GM23248 (cell line): ENCODE measurements at places on chromosomes 2 and 18.
A peak's percentile ranks its signal among the peaks of the same experiment; 100 is the strongest.

DNA sequence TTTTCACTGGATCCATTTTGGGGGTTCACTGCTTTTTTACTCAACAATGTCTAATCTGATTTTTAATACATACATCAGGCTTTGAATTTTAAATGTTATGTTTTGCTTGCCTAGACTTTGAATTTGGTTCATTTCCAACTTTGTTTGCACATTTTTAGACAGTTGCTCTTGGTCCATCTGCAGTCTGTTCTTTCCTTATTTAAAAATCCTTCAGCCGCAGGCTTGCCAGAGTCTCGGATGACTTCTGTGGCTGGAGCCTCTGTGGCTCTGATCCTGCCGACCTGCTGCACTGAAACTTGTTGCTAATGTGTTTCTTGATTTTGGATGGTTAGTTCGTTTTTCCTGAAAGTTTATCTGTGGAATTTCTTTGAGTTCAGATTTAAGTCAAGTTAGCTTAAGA is 172.0 kb upstream of the ALKAL2 start:
- DNase-seq: no peak

- no peak for DNase-seq
Observed at GRCh38 chr2:180246268-180246667, 239.2 kb upstream of the CWC22 start.

- no peak for DNase-seq
Observed at GRCh38 chr2:213066443-213066743, 85.0 kb downstream of the IKZF2 start.

- no peak for DNase-seq
Observed at GRCh38 chr18:45103319-45104048, 422.8 kb downstream of the SETBP1 start.

GRCh38 chr2:43406651-43407279 is 180.4 kb upstream of the ZFP36L2 start:
- DNase-seq: no peak

DNA sequence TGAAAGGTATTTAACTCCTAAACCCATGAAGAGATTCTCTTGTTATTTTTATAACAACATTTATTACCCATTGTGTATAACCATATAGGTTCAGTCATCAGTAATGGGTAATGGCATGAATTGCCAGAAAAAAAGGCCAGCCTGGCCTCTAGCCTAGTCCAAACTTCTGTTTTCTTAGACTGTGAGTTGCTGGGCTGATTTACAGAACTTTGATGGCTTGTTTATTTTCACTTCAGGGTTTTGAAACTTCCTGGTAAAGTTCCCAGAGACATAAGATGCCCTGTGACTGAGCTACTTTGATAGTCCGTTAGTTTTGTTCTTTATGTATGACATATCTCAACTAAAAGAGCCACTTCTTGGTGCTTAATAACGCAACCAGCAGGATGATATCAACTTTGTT is 164.8 kb downstream of the METTL4 start:
- peak; percentile 33 for DNase-seq

DNA sequence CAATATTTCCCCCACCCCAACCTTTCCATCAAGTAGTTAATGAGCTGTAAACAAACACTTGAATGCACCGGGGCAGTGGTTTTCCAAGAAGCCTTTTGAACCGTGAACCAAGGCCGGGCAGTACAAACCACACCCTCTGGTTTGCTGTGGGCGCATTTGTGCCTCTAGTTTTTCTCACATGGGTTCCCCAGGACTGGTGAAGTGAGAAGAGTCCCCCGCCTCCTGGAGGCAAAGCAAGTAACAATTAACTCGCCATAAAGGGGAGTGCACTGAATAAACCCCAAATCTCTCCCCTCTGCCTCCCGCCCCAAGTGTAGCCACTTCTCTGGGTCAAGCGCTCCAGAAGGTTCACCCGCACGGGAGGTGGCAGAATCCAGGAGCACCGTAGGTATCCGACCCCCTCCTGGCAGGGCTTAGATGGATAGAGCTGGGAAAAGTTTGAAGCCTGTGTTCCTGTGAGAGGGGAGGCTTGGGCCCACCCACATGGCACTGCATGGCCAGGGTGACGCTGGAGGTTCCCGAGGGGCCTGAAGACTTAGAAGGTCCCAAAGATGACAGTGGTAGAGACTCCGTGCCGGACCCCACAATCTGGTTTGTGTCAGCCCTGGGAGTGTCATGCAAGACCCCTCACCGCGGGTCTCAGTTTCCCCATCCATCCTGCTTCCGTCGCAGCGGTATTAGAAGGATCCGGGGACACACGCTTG is 182.2 kb downstream of the SMAD2 start:
- DNase-seq: no peak

DNA sequence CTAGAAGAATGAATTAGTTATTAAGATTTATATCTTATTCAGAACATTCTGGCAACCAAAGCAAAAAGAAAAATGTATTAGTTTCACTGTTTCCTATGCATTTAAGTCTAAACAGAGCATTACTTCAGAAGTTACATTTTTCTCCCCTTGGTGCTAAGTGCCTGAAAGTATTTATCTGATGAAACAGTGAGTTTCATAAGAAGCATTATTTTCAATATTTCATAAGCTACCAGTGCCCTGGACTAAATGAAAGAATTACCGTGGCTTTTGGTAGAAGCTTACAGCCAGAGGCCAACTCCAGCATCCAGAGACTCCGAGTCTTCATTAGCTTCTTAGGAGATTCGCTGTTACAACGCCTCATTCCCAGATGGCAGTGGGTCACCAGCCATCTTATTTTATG is 97.6 kb downstream of the LYPD6B start:
- no peak for DNase-seq
